Activated CD4-positive, alpha-beta T cell treated with anti-CD3 and anti-CD28 coated beads, Interleukin-2, amount 50 U/mL, for 48 hours (primary cell): ENCODE measurements at places on chromosomes 2 and 18.

DNA sequence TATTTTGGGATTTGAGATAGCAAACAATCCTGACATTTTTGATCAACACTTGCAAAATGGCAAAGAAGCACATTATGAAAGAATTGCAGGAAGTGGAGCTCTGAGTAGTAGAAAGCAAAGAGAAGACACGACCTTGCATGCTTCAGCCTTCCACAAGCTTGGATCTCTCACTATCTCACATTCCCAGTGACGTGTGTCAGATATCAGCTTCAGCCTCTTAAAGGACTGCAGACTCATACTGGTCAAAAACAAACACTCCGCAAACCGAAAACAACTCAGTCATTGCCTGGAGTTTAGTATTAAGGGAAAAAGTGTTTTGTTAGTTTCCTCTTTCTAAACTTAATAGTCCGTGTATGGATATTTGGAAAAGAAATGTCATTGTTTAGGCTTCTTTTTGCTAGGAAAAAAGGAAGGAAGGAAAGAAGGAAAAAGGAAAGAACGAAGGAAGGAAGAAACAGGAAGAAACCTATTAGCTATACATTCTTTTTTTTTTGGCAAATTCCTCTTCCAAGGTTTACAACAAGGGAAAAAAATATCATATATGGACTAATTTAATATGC, 32.6 kb upstream of the SLC40A1 start:
- DNase-seq, result no peak

DNA sequence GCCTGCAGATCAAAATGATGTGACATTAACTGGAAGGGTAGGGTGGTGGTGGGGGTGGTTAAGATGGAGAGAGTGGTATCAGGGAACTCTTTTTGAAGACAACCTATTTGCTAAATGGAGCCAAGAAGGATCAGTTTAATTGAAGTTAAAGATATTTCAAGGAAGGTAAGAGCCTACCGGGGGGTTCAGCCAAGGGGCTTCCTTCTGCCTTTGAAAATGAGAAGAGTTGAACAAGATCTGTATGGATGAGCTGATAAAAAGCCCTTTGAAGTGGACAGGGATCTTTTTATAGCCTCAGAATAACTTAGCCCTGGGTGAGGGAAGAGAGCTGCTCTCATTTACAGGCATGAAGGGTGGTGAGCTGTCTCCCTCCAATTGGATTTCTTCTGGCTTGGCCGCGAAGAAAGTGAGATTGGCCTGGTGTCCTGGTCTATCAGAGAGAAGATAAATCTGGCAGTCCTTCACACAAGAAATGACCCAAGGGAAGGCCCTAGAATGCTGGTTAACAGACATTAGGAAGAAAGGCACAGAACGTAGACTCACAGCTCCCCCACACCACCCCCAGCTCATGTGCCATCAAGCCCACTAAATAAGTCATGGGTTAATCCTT, 439.8 kb downstream of the TNS1 start:
- no peak for DNase-seq

- DNase-seq, result no peak
These were observed 25.4 kb downstream of the POLE4 start for GRCh38 chr2:74983631-74984392.

DNA sequence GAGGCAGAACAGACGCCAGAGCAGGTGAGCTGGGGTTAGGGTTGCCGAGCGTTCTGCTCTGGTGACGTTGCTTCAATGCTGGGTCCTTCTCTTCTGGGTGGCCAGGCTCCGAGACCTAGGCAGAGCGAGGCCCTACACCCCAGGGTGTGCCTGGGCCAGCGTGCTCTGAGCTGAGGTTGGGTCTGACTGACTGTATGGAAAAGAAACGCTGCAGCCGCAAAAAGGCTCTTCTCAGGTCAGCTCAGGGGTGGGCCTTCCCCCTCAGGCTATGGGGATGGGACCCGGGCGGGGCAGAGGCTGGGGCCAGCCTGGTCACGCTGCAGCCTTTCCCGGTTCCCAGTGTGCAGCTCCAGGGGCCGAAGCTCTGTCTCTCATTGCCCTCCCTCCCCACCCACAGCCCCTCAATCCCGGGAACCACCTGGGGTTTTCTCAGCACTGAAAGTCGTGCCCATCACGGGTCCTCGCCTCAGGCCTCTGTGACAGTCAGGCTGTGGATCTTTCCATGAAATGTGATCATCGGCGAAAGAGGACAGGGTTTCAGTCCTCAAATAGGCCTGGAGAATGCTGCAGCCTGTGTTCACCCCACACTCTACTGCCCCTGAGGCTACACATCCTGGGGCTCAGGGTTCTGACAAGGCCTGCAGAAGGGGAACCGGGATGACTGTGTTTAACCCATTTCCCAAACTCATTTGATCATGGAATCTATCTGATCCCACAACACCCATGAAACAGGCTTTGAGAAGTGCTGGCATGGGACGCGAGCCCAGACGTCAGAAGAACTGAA, 19.4 kb downstream of the CYP26B1 start:
- DNase-seq, result no peak

GRCh38 chr2:78486565-78486964, 538.9 kb upstream of the REG3G start:
- no peak for DNase-seq

- DNase-seq, result no peak
These were observed 429.2 kb downstream of the PID1 start for GRCh38 chr2:228841877-228842276.

GRCh38 chr18:74420481-74420880, 36.6 kb downstream of the DIPK1C start:
- DNase-seq, result no peak
